ENCODE measurements at places on chromosomes 4 and X.

- no peak for DNase-seq
Measured at GRCh38 chr4:17103231-17103630, 204.8 kb upstream of the LDB2 start.

- no peak for DNase-seq
Measured at GRCh38 chrX:112081781-112082652, 559 bp downstream of the TRPC5 start.

- no peak for DNase-seq
Measured at GRCh38 chr4:37023504-37023903, 221.0 kb upstream of the NWD2 start.

- DNase-seq: peak; percentile 70
Measured at GRCh38 chr4:127140306-127140705, 492.5 kb upstream of the INTU start.

- no peak for DNase-seq
Measured at GRCh38 chrX:1609762-1610161, 5.1 kb upstream of the ASMT start.

GRCh38 chrX:71909956-71910355 lies 689 bp upstream of the NHSL2 start:
- DNase-seq: no peak

DNA sequence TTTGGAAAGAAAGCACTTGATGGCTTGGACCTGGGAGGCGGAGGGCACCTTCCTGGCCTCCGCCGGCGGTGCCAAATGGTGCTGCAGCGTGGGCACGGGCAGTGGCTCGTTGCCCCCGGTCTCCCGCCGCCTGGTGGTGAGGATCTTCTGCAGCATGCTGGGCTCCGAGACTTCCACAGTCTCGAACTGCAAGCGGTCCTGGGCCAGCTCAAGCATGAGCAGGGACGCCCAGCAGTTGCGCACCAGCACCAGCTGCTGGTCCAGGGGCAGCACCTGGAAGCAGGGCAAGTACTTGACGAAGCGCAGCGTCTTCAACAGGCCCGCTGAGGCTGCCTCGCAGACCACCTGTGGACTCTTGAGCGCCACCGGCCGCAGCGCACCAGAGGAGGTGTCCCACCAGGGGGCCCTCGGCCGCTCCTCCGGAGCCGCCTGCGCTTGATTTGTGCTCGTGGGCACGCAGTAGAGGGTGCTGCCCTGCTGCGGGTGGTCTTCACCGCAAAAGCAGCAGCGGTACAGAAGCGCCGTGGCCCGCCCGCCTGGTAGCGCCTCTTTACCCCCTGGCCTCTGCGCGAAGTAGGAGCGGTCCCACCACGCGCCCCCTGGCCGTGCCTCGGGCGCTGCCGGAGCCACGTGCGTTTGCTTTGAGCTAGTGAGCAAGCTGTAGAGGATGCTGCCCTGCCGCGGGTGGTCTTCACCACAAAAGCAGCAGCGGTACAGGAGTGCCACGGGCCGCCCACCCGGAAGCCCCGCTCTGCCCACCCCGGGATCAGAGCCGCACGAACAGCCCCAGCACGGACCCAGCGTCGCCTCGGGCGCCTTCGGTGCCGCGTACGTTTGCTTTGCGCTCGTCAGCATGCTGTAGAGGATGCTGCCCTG lies 689 bp downstream of the NR0B1 start:
- DNase-seq: peak; percentile 46

DNA sequence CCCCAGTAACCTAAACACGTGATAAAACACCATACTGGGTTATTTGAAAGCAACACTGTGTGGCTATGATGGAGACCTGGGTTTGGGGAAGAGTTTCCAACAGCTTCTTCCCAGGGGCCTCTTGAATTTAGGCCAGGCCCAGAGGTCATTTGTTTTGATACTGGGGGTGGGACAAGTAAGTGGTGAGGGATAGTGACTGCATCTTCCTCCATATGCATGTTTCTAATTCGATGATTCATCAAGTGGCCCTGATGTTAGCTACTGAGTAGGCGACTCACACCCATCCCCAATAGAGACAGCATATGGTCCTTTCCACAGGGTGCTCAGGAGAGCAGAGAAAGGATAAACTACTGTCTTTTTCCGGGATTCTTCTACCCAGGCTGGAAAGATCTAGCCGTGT lies 2.7 kb downstream of the NDP start:
- no peak for DNase-seq

DNA sequence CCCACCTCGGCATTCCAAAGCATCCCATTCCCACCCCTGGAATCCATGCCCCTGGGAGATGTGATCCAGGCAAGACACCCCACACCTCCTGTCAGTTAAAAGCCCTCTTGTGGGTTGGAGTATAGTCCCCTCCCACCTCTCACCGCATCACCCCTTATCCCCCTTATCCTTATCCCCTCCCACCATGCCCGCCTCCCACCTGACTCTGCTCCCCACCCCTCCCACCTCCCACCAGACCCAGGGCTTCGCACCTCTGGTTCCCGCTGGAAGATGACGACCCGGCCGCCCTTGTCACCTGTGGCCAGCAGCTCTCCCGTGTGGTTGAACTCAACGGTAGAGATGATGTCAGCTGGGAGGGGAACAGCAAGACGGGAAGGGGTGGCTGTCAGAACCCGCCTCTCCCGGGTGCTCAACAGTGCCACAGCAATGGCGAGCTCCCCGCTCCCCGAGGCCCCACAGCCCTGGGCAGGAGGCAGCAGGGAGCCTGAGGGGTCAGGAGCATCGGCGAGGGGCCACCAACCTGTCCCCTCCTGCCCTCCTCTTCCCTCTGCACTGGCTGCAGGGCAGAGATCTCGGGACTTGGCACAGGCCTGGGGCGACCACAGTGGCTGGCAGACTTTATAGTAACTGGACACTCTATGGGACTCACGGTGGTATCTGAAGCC lies 91.5 kb downstream of the PPP2R2C start:
- DNase-seq: no peak

GRCh38 chr4:154384012-154384411 lies 107.6 kb downstream of the DCHS2 start:
- DNase-seq: no peak

DNA sequence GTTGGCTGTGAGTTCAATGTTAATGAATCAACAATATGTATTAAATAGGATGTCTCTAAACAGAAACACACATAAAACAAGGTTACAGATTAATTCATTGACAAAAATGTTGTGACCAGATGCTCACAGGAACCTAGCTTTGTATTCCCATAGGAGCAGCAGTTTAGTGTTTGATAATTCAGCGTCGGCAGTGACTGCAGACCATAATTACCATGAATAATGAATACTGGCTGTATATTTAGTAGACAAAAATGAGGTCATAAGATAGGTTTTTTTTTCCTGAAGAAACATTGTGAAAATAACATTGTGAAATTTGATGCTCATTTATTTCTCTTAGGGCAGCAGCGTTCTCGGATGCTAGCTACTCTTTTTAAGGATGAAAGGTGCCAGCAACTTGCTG lies 27.8 kb downstream of the COPS4 start:
- DNase-seq: no peak

DNA sequence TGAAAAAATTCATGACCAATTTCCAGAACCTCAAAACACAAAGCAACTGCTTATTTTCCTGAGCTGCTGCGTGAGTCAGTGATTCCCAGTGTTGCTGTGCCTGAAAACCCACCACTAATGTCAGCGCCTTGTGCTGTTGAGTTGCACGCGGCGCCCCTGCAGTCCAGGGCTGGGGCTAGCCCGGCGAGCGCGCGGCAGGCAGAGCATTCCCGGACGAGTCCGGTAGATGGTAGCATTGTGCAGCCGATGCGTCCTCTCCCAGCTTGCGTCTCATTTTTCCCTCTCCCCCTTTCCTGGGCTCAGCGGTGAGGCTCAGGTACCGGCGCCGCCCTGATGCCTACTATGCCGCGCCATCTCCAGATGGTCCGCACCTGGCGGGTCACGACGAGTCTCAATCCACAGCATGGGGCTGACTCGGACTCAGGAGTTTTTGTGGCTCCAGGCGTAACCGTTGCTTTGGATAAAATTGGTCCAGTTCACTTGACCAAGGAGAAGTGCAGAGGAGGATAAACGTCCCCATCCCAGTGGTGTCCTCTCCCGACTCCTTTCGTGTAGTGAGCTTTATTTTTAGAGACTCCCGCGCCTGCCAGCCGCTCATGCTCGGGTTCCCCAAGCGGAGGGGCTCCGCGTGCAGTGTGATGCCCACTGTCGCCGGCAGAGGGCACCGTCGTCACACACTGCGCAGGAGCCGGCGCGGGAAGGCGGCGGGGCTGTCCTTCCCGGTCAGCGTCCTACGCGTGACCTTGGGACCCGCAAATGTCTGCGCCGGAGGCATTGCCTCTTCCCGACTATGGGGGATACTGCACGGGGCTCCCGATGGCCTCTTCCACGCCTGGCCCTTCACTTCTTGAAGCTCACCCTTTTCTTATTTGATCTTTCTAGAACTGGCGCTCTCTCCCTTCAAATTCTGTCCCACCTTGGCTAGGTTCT lies 53.6 kb upstream of the IGFBP7 start:
- peak; percentile 81 for DNase-seq

DNA sequence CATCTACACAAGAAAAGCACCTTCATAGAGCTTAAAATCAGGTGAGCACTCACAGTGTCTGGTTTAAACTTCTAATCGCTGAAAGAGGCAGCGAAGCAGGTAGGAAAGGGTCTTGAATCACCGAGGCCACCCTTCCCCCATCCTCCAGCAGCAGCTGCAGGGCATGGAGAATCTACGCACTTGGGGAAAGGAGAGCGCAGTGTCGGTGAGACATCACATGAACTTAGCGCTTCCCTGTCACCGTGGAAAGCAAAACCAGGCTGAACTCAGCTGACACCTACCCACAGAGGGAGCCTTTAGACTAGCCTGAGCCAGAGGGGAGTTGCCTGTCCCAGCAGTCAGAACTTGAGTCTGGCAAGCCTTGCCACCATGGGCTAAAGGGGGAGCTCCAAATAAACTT lies 197.2 kb upstream of the ZFP42 start:
- no peak for DNase-seq

- no peak for DNase-seq
Measured at GRCh38 chr4:174107746-174108354, 175.6 kb downstream of the FBXO8 start.

GRCh38 chr4:13452927-13453579 lies 31.1 kb downstream of the RAB28 start:
- no peak for DNase-seq

GRCh38 chr4:127410644-127411043 lies 222.1 kb upstream of the INTU start:
- no peak for DNase-seq

DNA sequence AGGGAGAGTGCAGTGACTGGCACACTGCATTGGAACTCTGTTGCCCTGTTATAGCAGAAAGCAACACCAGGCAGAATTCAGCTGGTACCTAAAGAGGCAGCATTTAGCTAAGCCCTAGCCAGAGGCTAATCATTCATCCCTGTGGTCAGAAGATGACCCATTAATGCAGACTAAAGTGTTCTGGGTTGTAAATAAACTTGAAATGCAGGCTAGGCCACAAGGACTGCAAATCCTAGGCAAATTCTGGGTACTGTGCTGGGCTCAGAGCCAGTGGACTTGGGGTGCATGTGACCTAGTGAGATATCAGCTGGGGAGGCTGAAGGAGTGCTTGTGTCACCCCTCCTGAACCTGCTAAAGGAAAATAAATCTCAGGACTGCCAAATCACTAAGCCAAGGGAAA lies 91.2 kb downstream of the LPAR4 start:
- DNase-seq: no peak

GRCh38 chr4:23332313-23332712 lies 557.5 kb downstream of the PPARGC1A start:
- DNase-seq: no peak

DNA sequence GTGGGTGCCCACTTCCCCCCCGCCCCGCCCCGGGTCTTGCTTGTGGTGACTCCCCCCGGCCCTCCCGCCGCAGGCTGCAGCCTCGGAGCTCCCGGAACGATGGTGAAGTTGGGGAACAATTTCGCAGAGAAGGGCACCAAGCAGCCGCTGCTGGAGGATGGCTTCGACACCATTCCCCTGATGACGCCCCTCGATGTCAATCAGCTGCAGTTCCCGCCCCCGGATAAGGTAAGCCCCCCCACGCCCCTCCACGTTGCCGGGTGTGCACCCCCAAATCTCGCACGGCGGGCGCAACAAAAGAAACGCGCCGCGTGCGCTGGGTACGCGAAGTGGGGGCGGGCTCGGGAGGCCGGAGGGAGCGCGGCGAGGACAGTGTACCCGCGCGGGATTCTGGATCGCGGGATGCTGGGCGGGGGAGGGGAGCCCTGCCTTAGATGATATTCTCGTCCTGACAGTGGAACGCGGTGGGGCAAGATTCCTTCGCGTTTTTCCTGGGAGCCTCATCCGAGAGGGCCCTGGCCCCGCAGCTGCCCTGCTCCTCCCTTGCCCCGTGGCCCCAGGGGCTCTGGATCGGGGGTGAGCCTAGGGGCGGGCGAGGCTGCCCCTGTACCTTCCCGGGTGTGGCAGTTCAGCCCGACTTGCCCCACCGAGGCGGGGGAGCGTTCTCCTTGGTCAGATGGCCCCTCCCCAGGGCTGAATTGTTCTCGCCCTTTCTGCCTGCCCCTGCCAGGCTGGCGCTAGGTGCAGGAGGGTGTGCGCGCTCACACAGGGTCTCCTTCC lies 819 bp downstream of the NSG1 start:
- DNase-seq: peak; percentile 36

DNA sequence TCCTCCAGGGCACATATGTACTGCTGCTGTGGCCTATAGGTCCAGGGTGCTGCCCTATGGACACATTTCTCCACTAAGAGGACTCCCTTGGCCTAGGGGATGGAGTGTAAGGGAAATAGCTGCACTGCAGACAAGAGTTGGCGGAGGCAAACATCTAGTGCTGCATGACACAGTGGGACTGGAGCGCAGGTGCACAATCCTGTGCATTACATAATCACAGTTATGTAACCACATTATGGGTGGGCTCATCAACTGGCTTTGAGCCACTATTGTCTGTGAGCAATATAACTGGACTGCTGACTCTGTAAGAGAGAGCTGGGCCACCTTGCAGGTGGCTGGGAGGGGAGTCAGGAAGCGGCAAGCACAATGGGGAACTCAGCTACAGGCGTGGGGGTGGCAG lies 3.2 kb upstream of the TIGD2 start:
- peak; percentile 7 for DNase-seq

- DNase-seq: no peak
Measured at GRCh38 chrX:71095981-71096759, 519 bp downstream of the FOXO4 start.

DNA sequence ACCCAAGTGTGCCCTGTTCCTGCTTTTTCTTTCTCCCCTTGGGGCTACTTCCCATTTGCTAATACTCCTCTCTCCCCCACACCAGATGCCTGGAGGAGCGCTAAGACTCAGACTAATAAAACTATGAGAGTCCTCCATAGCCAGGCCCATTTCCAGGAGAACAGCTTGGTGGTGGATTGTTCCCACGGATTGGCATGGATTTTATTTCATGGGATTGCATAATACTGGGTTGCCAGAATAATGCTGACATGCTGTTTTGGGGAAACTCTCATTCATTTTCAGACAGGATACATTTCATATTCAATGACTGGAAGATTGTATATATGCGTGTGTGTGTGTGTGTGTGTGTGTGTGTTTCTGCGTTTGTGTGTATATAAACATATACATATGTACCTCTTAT lies 447.5 kb upstream of the PITX2 start:
- no peak for DNase-seq

DNA sequence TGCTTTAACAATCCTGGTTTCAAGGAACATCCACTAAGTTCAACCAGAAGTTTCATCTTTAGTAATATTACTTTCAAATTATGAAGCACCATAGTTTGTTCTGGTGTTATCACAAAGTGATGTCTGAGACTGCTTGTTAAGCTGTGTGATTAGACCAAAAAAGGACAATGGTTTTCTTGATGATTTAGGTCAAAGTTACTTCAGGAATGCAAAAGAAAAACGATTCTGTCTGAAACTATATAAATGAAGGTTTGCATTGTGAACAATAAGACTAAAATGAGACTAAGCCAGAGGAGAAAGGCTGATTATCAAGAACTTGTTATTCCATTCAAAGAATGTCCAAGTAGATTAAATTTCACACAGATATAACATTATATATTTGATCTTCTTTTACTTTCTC lies 122.4 kb upstream of the ETNPPL start:
- DNase-seq: no peak
